ENCODE measurements at places on chromosomes 7 and 10.

- DNase-seq = no peak
Measured at GRCh38 chr7:153432063-153432462, 620.1 kb upstream of the DPP6 start.

DNA sequence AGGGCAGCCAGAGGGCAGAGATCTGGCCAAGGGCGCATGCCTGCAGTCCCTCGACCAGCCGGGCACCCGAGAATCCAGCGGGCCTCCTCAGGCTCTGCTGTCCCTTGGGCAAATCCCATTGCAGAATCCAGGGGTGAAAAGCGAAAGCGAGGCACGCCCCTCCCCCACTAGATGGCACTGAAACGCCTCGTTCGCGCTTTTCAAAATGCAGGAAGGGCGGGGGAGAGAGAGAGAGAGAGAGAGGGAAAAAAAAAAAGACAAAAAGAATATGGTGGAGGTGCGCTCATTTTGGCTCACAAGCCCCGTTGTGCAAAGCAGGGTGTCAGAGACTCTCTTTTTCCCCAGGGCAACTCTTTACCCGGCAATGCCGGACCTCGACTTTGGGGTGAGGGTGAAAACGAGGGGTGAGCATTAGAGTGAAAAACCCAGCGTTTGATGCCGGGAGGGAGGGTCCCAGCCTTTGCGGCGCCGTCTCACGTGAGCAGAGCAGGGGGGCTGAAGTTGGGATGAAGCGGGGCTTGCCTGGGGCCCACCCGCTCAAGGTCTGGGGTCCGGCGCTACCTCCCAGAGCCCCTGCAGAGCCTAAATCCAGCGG is 2.5 kb upstream of the TMEM178B start:
- DNase-seq = peak; percentile 90

DNA sequence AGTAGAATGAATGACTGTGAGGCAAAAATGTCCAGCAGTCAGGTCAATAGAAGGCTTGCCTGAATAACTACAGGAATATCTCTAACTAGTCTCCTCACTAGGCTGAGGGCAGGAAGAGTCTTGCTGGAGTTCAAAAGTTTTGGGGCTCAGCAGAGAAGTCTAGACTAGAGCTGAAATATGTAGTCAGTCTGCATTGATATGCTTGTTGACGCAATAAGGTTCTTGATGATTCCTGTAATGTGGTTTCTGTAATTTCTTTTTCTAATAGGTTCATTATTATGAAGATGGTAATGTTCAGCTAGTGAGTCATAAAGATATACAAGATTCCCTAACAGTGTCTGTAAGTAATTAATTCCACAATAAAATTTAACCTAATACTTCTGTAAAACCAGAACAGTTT is 41.5 kb upstream of the ST7 start:
- no peak for DNase-seq

DNA sequence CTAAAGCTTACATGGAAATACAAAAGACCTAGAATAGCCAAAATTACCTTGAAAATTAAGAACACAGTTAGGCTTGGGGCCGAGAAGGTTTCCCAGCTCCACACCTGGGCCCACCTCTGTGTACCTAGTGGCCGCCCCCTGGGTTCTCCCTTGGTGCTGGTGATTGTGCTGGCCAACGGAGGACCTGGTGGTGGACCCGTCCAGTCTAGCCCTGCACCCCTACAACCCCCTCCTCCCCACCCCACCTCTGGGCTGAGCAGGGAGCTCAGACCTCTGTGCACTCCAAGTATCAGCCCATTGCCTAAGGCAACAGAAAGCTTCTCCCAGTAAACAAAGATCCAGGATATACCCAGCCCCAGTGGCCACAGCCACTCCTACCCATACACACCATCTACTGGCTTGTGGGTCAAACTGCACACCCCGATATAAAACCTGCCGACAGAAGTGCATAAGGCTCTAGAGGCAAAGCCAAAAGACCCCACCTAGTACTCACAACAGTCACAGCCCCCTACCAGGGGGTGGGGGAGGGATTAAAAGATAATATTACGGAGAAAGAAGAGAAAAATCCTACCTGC is 105.0 kb upstream of the DIP2C start:
- peak; percentile 35 for DNase-seq

DNA sequence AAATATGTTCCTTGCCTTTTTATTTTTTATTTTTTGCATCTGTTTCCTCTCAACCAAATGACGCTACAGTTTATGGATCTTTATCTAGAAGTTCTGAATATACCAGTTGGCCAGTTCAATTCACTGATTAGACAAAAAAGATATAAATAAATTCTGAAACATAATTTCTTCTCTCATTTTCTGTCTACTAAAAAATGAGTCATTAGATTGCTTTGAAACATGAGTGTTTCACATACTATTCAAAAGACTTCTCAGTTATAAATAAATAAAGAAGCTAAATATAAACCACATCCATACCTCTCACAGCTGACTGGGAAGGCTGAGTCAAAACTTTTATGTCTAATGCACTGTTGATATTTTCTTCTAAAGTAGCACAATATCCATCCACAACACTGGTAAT is 97.6 kb upstream of the GPR22 start:
- no peak for DNase-seq

DNA sequence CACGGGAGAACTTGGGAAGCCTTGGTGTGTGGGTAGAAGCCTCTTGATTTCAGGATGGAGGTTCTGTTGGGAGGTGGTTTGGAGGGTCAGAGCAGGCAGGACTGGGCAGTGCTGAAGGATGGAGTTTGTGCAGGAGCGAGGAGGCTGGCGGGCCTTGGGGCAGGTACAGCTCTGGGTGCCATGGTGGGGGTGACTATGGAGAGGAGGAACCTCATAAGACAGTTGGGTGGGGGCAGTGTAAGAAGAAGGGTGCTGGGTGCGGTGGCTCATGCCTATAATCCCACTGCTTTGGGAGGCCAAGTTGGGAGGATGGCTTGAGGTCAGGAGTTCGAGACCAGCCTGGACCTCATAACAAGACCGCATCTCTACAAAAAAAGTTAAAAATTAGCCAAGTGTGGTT is 54.7 kb upstream of the GTF2IRD1 start:
- no peak for DNase-seq

- DNase-seq = no peak
Measured at GRCh38 chr7:140680886-140681285, 8.1 kb downstream of the ADCK2 start.

GRCh38 chr10:28777911-28778310 is 100.6 kb downstream of the BAMBI start:
- DNase-seq = no peak

DNA sequence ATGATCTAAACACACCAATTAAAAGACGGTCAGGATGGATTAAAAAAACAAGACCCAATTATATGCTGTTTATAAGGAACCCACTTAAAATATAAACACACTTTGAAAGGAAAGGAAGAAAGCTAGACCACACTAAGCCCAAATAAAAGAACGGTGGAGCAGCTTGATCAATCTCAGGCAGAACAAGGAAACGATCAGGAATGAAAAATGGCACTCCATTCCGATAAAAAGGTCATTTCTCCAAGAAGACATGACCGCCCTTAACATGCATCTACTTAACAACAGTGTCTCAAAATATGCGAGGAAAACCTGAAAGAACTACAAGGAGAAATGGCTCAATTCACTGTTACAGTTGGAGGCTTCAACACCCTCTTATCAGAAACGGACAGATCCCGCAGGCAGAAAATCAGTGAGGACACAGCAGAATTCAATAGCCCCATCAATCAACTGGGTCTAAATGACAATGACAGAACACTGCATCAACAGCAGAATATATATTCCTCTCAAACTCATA is 210.0 kb downstream of the MAD1L1 start:
- no peak for DNase-seq

DNA sequence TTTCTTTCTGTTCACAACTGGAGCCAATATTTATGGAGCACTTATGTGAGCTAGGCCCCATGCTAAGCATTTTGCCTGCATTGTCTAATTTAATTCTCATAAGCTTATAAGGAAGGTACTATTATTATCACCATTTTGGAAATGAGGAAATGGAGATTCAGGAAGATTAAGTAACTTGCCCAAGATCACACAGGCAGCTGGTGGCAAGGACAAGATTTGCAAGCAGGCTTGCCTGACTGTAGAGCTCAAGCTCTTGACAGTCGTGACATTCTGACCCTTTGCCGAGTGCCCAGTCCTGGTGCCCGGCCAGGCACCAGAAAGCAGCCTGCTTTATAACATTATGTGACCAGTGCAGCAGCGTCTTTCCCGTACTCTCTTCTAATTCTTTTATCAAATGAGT is 38.2 kb downstream of the WNT2 start:
- no peak for DNase-seq

- no peak for DNase-seq
Measured at GRCh38 chr10:15735763-15736162, 16.0 kb upstream of the ITGA8 start.

DNA sequence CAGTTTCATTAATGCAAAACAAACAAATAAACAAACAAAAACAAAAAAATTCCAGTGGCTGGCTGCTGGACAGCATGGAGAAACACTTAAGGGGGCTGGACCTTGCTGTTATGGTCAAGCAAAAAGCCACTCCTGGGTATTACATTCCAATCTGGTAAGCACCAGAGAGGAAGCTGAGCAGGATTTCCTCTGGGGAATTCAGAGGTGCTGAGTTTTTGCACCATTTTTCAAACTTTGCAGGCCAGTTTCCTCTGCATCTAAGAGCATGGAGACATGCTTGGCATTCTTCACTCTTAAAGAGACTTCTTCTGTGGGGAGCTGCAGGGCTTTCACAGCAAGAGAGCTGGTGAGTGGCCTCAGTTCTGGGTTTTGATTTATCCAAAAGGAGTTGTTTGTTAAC is 84.5 kb downstream of the FZD1 start:
- DNase-seq = no peak

GRCh38 chr10:94046098-94046497 is 52.4 kb downstream of the PLCE1 start:
- no peak for DNase-seq

- no peak for DNase-seq
Measured at GRCh38 chr10:5710859-5711258, 26.2 kb downstream of the TASOR2 start.

- no peak for DNase-seq
Measured at GRCh38 chr7:98119256-98119918, 12.7 kb downstream of the LMTK2 start.

GRCh38 chr7:141001122-141001521 is 13.6 kb downstream of the MRPS33 start:
- DNase-seq = no peak

- no peak for DNase-seq
Measured at GRCh38 chr7:146331369-146331768, 214.8 kb downstream of the CNTNAP2 start.

DNA sequence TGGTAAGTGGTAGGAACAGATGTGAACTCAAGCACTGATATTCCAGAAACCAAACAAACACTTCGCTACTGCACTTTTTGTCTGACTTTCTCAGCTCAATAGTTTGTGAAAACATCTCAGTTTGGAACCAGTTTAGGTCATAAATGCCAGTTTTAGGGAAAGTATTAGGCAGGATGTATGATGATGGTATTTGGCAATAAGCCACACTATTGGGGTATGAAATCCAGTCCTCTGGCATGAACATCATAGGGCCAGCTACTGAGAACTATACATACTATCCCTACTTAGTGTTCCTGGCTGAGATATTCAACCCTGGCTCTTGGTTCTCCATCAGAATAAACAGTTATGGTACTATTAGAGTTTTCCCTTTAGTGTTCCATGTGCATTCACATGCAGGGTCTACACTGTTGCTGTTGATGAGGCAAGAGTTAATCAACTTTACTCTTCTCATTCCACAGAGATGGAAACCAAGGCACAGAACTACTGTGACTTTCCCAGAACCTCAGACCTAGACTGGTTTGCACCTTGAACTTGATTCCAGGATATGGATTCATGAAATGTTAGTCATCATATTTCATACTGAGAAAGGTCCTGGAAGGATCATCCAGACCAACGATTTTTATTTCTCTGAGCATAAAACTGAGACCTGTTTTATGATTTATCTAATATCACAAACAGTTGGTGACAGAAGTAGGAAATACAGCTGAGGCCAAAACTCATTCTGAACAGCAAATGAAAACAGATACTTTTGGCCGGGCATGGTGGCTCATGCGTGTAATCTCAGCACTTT is 20.0 kb upstream of the IFIT2 start:
- DNase-seq = no peak

GRCh38 chr10:67784474-67784873 is 53.5 kb downstream of the DNAJC12 start:
- DNase-seq = no peak

DNA sequence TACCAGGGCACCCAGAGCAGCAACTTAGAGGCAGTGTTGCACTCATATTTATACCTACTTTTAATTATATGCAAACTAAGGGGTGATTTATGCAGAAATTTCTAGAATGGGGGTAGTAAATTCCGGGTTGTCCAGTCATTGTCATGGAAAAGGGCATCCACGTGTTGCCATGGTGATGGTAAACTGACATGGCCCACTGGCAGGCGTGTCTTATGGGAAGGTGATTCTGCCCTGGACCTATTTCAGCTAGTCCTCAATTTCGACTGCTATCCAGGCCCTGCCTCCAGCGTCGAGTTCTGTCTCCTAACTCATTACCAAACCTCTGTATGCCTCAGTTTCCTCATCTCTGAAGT is 12.8 kb downstream of the SNX8 start:
- no peak for DNase-seq

DNA sequence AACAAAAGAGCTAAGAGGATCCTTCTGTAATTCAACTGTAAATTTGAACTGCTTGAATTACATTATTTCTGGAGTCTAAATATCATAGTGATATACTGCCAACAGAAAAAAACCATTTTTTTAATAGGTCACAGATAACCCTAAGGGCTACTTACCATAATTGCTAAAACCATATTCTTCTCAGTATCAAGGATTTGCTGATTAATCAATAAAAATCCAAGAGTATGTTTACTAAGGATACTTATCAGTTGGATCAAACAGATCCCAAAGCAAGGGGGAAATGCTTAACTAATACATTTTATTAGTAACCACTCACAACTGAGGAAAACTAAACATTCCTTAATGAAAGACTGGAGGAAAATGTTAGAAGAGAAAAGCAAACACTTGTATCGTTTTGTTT is 166.0 kb downstream of the PIP4K2A start:
- no peak for DNase-seq

- DNase-seq = no peak
Measured at GRCh38 chr7:48438206-48438605, 266.9 kb downstream of the ABCA13 start.

GRCh38 chr10:6558759-6559461 is 21.2 kb downstream of the PRKCQ start:
- DNase-seq = no peak

DNA sequence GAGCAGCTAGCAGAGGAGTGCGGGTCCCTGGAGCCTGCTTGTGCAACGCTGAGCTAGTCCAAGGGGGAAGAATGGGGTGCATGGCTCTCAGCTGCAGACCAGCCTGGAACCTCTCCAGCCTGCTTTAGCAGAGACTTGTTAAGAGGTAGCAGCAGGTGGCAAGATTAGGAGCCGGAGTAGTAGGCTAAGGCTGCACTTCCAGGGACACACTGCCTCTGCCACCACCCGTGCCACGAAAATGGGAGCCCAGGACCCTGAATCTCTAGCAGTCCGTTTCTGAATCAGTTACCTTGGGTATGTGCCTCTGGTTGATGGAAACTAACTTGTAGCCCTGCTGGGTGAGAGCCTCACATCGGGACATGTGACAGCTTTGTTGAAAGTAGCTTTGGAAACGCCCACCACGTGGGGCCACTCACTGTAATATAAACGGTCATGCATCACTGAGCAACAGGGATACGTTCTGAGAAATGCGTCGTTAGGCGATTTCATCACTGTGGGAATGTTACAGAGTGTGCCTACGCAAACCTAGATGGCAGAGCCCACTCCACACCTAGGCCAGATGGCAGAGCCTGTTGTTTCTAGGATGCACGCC is 25.9 kb downstream of the HTRA1 start:
- DNase-seq = peak; percentile 8
